ENCODE measurements at places on chromosomes 3 and 15. TPM values are rescaled to one million over a fixed set of nuclear protein-coding genes. Genes with fewer than 3 reads are reported as not detected.

Gene LRRC3B
- total RNA-seq = 0.09 TPM

Gene CCR9
- not detected for total RNA-seq

DNA sequence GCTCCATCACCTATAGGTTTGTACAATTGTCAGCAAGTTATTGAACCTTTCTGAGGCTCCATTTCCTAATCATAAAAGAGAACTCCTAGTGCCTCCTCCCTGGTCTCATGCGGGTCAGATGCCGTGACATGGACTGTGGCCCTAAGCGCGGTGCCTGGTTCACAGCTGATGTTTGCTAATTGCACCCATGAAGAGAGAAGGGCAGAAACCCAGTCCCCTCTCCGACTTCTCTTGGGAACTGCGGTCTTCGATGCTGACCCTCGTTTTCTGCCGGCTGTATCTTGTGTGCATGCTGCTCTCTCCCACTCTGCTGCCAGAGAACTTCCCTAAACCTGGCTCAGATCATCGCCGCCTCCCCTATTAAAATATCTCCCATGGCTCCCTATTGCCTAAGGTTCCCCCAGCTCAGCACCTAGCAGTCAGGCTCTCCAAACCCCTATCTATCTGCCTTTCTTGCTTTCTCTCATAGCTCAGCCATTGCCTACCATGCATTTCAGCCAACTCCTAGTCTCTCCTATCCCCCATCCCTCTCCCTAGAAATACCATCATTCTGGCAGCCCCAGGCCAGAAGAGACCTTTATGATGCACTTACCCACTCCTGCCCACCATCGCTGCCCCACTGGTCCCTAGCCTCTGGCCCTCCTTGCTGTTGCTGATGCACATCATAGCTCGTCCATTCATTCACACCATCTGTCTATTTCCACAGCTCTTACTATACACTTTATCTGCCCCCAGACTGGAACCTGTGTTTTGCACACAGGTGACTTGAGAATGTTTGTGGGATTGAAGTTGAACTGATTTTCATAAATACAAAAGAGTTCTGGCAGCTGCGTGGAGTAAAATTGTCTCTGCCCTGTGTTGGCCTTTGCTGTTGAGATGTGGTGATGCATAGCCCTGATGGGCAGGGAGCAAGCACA is 6.6 kb downstream of the ISG20 start:
- no peak for DNase-seq

- DNase-seq = no peak
These were observed 13.7 kb downstream of the MAP1A start for GRCh38 chr15:43531018-43531670.

DNA sequence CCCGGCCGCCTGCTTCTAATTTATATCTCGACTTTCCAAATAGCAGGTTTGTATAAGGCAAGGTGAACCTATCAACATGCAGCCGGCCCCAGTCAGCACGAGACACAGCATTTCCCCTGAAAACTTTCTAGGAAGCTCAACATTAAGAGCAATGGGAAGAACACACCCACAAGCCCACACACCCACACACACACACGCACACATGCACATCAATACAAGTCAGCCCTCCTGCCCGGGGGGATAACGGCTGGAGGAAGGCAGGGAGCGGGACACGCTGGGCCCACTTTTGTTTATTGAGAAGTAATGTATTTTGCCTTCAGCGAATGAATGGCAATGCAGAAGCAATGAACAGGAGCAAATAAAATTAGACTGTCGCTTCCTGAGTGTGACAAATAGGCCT is 83.5 kb downstream of the PCSK6 start:
- DNase-seq = no peak

- DNase-seq = no peak
These were observed 243.2 kb downstream of the NSUN3 start for GRCh38 chr3:94305835-94306611.

GRCh38 chr3:134485075-134485717 is 589 bp downstream of the ANAPC13 start:
- no peak for DNase-seq

- DNase-seq = no peak
These were observed 27.5 kb downstream of the HERC1 start for GRCh38 chr15:63805993-63806980.

- DNase-seq = no peak
These were observed 8.3 kb downstream of the LMCD1 start for GRCh38 chr3:8509961-8510360.

GRCh38 chr3:83523470-83524073 is 1435.2 kb upstream of the CADM2 start:
- no peak for DNase-seq

DNA sequence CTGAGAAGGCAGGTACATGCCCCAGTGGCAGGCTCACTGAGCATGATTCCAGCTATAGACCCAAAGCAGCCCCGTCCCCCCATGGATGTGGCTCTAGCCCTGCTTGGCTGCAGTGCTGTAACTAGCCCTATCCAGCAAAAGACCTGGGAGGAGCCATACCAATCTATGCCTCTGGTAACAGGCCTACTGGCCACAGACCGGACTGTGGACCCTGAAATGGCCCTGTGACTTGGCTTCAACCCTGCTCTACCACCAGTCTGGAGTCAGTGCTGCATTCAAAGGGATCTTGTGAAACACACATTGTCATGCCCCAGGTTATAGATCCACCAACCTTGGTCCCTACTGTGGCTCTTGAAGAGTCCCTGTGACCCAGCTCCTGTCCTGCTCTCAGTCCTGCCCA is 46.7 kb downstream of the OXSM start:
- DNase-seq = no peak

DNA sequence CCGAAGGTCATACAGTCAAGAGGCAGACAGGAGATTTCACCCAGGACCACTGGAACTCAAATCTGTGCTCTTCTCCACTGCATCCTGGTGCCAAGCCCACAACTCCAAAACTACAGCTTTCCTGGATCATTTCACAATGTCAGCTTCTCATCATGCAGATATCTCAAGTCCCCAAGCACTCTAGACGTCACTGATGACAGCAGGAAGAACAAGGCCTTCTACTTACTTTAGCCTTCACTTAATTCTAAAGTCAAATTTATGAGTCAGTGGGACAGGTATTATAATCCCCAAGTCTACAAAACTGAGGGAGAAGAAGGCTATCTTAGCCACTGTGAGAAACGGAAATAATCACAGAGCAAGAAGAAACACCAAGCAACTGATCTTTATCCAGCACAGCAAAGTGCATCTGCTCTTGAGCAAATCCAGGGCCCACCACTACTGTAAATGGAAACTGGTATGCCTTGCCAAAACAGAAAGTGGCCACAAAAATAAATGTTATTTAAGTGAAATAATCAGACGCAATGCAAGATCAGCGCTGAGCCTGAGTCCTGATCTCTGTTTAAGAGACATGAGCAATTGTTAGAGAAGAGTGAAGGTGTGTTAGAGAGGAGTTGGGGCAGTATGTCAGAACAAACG is 928 bp downstream of the RAD18 start:
- no peak for DNase-seq

- DNase-seq = no peak
These were observed 143.2 kb upstream of the PLXND1 start for GRCh38 chr3:129749692-129750091.

- DNase-seq = no peak
These were observed 42.0 kb downstream of the NUP210 start for GRCh38 chr3:13378155-13378554.

DNA sequence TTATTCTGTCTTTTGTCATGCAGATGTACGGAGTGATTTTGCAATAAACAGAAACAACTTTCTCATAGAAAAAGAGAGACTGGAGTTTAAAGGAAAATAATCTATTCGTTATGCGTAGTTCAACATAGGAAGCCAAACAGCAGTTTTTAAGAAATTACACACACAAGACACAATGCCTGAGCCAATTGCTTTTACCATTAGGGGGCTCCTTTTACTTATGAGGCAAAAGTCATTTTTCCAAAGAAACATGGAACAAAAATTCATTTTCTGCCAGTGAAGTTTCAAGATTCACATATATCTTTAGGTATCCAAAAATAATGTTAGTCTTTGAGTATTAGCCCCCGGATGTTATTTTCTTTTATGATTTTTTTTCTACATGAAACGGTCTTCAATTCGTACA is 10.7 kb downstream of the CNTN6 start:
- no peak for DNase-seq

All from upper lobe of right lung (tissue), 1 donor.